ENCODE measurements at places on chromosomes 3 and 15.

DNA sequence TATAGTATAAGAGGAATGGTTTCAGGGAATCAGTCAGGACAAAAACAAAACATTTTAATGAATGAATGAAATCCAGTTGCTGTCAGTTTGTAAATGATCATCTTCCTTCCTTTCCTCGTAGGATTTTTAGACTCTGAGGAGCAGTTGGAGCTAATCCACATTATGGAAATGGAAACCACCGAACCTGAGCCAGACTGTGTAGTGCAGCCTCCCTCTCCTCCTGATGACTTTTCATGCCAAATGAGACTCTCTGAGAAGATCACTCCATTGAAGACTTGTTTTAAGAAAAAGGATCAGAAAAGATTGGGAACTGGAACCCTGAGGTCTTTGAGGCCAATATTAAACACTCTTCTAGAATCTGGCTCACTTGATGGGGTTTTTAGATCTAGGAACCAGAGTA lies 3.1 kb downstream of the TIPARP start:
- no peak for DNase-seq

GRCh38 chr3:124916837-124917409 lies 17.6 kb downstream of the MUC13 start:
- DNase-seq, result no peak

DNA sequence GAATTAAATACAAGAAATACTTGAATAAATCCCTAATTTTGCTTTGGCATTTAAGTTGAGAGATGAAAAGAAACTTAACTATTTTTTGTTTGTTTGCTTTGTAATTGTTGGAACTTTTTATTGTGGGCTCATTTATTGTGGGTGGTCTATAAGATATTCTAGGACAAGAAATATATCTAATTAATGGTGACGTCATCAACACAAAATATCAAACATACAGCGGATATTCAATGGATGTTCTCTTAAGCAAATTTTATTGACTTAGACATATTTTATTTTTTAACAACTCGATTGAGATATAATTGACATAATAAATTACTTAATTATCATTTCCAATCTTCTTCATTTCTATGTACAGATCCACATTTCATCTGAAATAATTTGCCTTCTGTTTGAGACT lies 30.0 kb downstream of the SYNPR start:
- DNase-seq, result no peak

DNA sequence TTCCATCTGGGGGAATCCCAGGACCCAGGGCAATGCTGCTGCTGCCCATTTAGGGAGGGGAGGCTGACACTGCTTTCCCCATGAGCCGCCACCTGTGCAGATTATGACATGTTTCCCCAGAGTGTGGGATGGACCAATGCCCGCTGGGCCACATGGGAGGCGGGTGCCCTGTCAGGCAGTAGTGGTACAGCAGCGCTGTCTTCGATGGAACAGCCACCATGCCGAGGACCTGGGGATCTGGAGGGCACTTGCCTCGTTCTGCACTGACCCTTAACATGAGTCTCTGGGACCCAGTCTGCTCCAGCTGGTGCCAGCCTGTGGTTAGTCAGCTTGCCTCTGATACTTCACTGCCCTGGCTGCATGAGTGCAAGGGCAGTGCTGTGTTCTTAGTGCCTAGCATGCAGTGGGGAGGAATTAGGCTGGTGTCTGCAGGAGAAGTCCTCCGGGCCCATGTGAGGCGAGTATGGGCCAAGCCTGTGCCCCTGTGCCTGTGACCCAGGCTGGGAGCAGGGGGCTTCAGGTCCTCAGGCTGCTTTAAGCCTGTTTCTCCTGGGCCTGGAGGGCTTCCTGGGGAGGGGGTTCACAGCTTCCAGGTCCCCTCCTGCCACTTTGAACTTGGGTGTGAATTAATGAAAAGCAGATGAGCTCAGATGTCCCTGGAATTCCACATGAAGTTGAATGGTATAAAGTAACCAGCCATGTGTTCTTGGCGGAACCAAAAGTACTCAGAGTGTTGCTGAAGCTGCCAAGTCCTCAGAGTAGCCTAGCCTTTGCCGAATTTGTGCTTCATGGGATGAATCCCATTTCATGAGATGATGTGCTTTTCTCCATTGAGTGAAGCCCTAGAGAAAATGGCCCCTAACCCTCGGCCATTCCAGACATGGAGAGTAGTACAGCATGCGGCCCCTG lies 22.9 kb downstream of the KLF13 start:
- no peak for DNase-seq

DNA sequence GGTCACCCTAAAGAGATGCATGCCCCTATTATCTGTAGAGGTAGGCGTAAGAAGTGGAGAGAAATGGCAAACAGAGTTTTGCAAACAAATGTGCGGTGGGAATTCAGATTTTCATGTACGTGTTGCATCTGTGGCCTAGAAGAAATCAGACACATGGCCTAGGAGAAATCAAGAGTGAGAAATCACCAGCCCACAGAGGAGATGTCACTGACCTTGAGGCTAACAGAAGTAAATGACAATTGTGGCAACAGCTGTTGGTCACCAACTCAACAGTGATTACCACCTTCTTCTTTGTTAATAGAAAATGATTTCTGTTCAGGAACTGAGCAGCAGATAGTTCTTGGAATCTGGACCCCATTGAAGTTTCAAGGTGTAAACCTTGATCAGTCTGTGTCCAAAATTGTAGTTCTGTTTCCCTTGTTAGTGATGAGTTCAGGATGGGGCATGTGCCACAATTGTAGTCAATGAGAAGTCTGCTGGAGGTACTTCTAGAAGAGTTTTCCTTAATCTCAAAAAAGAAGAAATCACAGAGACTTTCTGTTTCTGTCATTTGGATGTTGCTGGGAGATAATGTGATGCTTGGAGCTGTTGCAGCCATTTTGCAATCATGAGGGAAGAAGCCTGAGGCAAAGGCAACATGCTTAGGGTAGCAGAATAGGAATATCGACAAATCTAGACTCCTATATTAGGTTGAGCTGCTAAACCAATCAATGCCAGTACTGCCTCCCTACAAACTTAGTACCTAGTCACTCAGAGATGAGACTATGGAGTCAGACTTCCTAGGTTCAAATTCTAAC lies 34.3 kb upstream of the RFTN1 start:
- no peak for DNase-seq

DNA sequence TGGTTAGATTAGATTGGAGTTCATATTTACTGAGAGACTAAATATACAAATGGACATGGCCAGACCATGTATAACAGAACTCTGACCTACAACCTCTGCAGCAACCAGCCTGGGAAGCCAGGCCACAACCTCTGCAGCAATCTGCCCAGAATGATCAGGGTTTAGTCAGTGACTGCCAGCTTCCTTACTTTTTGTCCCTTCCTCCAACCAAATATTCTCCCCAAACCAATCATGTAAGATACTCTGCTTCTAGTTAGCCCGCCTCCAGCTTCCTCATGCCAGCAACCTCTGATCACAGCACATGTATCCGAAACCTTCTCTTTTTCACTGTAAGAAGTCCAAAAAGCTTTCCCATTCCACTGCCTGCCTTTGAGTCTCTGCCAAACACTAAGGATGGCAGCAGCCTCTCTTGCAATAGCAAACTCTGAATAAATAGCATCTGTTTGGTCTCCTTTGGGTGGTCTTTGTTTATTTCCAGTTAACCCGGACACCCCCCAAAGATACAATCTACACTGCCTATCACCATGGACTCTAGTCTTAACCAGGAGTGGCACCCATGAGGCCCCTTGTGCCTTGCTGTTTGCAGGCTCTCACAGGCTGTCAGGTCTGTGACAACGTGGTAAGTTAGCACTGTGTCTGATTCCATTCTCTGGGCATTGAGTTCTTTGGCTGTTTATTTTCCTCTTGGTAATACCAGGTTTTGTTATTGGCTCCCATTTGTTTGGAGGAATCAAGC lies 102.2 kb downstream of the ERC2 start:
- DNase-seq, result peak; percentile 5

DNA sequence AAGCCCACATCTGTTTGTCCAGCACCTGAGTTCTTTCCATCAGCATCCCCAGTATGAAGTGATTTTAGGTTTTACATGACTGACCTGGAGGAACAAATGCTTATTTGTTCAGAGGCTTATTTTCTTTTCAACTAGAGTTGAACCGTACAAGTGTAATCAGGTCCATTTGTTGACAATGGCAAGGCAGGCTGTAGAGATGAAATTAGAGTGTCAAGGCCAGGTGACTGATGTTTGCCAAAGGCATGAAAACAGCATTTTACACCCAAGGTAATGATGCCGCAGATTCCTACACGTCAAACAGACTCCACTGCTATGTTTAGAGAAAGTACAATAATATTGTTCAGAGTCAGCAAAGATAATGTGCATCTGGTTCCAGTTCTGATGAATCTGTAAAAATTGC lies 96.5 kb downstream of the KCNAB1 start:
- DNase-seq, result no peak

DNA sequence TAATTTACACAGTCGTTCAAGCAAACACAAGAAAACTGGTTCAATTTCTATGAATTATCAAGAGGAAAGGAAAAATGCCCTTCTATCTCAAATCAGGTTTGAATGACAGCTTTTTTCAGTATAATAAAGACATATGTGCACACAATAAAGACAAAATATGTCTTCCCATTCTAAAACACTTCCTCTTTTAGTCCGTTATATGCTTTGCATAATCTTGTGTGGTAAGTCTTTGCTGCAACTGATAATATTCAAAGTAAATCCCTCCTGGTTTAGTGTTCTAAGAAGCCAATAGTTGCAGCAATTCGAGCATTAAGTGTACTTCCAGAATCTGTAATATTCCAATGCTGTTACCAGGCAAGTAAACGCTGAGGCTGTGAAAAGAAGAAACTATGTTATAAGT lies 43.7 kb upstream of the MAPKBP1 start:
- DNase-seq, result no peak

- DNase-seq, result no peak
Measured at GRCh38 chr3:120524171-120524923, 71.8 kb upstream of the NDUFB4 start.

DNA sequence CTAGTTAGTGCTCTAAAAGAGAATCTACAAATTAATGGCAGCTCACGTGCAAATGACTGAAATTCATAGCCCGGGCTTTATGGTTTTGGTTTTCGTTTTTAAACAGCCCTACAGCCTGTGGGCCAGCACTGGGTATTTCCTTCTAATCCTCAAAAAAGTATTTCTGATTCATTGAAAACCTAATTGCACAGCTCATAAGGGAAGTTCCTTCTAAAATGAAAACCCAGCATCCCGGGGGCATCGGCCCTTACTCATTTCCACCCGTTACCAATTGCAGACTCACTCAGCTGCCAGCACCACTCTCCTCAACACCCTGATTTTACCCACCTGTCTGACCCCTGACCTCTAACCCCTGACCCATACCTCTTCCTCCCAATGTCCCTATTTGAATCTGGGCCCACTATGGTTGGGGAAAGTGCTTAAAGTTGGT lies 59.5 kb upstream of the ZNF148 start:
- DNase-seq, result no peak

- no peak for DNase-seq
Measured at GRCh38 chr3:179449636-179450035, 1.6 kb downstream of the GNB4 start.

DNA sequence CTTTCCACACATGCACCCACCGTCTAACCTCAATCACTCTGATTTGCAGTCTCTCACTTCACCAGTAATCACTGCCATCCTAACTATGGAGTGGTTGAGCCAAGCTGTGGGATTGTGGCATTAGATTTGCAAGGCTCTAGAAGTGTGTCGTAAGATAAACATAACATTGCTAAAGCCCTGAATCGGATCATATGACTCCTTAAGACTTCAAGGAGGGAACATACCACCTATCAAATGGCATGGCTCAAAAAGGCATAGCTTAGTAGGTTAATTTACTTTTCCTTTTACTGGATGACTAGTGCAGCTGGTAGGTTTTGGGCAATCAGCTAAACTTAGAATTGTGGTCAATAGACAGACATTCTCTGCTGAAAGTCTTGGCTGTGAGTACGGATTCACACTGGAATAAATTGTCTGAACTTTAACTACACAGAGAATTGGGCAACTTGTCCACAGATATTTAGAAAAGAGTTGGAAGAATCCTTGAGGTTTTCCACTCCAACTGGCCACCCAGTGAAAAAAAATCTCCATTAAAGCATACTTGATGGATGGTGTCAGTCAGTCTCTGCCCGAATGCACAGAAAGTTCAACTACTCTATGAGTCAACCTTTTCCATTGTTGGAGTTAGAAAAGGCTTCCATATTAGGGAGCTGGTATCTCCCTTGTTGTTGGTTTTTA lies 476.7 kb upstream of the CBLB start:
- no peak for DNase-seq

DNA sequence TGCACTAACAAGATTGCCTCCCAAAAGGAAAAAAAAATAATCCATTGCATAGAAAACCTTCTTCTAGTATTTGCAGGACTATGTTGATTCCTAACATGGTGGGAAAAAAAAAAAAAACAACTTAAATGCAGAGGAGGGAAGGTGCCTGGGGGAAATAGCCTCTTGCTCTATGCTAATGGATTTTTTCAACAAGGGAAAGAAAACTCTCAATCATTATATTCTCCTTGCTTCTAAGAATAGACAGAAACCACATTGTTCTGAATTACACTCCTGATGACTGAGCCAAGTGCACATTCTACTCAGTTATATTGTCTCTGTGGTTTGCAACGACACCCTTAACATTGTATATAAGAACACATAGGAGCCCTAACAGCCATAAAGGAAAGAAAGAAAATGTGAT lies 760.2 kb downstream of the NAALADL2 start:
- DNase-seq, result no peak

- DNase-seq, result peak; percentile 7
Measured at GRCh38 chr15:89070197-89071124, 17.8 kb upstream of the ABHD2 start.

- DNase-seq, result no peak
Measured at GRCh38 chr3:188975600-188976314, 196.0 kb upstream of the TPRG1 start.

- DNase-seq, result no peak
Measured at GRCh38 chr3:39343076-39343717, 13.7 kb downstream of the CCR8 start.

GRCh38 chr15:68032672-68033071 lies 21.4 kb upstream of the PIAS1 start:
- DNase-seq, result no peak

DNA sequence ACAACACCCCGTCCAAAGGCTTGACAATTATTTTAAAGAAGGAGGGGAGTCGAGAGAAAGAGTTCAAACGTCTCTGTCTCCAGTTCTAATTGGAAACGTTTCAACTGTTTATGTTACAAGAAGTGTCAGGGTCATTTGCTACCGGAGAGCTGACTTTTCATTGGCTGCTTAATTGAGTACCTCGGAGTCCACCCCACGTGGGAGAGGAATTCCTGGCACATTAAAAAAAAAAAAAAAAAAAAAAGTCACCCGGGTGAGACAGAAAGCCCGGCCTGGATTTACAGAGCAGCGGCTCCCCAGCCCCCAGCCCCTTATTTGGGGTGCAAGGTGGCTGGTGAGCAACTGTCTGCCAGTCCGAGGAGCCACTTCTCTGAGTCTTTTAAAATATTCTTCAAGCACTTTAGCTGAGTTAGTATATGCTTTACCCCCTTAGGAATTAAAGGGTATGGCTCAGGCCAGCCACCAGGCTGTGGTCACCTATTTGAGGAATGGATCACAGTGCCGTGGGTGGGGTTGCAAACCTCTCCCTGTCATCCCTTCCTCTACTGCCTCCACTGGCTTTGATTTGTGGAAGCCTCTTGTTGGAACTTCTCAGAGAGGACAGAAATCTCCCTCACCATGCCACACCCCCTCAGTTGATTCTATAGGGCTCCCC lies 3.9 kb upstream of the TLE3 start:
- no peak for DNase-seq

GRCh38 chr3:152356870-152357276 lies 88.1 kb downstream of the MBNL1 start:
- DNase-seq, result no peak
